ENCODE measurements at places on chromosomes 1 and 21.

DNA sequence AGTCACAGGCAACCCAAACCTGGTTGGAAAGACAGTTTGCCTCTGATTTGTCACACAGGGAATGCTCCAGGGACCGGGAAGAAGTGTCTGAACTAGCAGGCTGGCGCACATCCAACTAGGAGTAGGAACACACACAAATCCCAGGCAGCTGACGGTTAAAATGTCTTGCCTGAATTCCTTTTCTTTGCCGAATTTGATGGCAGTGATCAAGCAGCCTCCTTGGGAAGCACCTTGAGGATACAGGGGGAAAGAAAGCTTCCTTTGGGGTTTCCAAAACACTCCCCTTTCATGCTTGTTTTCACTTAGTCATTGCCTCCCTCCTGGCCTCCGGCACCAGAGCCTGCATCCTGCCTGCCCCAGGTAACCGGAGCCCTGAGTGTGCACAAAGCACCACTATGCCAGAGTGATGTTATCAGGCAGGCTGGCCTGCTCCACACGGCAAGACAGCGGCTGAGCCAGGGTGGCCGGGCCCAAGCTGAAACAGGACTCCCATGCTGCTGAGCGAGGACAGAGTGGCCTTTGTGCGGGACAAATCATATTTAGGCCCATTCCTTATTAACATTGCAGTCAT, 193.8 kb downstream of the LMX1A start:
- DNase-seq: no peak

DNA sequence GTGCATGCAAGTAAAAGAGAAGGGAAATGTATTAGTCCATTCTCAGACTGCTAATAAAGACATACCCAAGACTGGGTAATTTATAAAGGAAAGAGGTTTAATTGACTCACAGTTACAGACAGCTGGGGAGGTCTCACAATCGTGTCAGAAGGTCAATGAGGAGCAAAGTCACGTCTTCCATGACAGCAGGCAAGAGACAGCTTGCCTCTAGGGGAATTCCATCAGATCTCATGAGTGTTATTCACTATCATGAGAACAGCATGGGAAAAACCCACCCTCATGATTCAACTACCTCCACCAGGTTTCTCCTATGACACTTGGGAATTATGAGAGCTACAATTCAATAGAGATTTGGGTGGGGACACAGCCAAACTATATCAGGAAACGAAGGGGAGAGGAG, 8.1 kb downstream of the KRTAP21-3 start:
- no peak for DNase-seq

DNA sequence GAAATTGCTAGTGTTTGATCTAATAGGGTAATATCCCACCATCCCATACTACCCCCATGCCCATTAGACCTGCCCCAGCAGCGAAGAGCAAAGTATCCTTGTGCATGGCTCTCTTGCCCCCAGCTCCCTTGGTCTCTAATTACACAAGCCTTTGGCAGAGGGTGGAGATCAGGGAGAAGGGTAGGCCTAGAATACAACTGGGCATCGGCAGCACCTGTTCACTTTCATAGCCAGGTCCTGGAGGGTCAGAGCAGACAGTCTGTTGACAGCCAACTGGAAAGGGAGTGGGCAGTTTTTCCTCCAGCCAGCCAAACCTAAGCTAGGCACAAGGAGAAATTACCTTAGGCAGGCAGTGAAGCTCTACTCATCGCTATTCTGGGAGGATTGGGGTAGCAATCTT, 2.7 kb upstream of the PIGC start:
- DNase-seq: no peak

DNA sequence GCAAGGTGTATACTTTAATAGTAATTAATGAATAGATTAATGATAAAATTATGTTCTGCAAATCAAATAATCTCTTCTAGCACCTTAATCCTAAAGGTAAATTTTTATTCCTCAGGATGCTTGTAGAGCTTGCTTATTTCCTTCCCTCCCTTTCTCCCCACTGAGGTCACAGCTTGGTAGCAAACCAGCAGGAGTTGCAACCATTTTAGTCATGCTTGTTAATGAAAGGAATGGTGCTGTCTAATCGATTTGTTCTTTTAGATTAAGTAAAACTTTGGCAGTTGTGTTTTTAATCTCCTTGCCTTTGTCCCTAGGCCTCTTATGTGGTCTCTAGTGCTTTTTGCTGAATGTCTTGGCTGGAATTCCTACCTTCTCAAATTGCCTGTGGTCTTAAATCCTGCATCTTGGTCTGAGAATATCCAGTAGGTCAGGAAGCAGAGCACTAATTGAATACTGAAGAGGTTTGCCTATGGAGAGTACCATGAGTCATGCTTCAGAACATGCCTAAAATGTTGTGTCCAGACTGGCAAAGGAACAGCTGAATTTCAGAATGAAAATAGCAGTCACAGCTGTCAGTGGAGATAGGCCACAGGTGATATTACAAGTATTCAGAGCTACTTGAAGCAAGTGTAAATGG, 36.3 kb upstream of the RWDD3 start:
- no peak for DNase-seq

GRCh38 chr1:210292231-210292871, 36.4 kb upstream of the HHAT start:
- peak; percentile 20 for DNase-seq

DNA sequence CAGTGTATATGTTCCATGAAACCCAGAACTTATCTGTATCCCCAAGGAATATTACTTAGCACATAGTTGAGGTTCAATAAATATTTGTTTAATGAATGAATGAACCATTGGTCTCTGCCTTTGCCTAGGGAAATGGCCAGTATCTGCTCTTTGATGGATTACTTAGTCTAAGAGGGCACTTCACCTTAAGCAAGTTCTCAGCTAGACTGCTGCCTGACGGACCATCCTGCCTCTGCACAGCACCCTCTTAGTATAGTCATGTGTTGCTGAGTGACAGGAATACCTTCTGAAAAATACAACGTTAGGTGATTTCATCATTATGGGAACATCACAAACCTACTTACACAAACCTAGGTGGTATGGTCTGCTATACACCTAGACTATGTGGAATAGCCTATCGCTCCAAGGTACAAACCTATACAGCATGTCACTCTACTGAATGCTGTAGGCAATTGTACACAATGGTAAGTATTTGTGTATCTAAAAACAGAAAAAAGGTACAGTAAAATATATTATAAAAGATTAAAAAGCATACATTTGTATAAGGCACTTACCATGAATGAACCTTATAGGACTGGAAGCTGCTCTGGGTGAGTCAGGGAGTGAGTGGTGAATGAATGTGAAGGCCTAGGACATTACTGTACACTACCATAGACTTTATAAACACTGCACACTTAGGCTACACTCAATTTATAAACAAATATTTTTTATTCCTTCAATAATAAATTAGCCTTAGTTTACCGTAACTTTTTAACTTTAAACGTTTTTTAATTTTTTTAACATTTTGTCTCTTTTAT, 83.7 kb upstream of the LRRC8D start:
- no peak for DNase-seq

DNA sequence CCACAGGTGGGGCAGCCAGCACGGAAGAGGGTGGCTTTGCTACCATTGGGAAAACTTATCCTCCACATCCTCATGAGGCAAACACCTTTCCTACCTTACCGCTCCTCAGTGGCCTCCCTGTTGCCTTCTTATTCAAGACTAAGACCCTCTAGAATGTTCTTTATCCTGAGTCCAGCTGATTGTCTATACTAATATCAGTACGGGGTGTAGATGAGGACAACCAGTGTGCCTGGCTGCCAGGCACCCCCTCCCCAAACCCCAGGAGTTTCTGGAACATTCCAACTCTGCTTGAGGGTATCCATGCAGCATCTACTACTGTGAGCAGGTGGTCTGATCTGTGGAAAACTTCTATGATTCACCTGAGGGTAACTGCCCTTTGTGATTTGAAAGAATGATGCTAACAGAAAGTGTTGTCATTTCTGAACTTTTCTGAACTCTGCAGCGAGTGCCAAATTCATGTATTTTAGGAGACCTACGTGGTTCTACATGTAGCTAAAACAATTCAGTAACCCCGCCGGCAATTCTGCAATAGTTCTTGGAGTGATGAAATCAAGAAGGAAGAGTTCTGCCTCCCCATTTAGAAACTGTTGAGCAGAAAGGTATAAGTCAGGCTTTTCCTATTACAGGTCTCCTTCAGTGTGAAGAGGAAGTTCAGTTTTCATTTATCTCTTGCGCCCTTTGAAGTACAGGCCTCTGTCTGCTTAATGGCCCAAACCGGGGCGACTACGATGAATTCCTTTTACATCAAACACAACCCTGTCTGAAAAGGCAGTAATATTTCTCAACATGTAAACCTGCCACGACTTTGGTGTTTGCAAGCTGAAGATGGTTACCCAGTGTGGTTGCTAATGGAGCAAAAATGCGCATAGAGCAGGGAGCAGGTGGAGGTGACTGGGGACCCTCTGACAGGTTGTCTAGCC, 80.4 kb downstream of the RUNX1 start:
- no peak for DNase-seq

GRCh38 chr1:227917081-227917950, 30.4 kb downstream of the WNT9A start:
- DNase-seq: no peak

- DNase-seq: peak; percentile 70
Measured at GRCh38 chr1:48697066-48697707, 79.5 kb downstream of the BEND5 start.

DNA sequence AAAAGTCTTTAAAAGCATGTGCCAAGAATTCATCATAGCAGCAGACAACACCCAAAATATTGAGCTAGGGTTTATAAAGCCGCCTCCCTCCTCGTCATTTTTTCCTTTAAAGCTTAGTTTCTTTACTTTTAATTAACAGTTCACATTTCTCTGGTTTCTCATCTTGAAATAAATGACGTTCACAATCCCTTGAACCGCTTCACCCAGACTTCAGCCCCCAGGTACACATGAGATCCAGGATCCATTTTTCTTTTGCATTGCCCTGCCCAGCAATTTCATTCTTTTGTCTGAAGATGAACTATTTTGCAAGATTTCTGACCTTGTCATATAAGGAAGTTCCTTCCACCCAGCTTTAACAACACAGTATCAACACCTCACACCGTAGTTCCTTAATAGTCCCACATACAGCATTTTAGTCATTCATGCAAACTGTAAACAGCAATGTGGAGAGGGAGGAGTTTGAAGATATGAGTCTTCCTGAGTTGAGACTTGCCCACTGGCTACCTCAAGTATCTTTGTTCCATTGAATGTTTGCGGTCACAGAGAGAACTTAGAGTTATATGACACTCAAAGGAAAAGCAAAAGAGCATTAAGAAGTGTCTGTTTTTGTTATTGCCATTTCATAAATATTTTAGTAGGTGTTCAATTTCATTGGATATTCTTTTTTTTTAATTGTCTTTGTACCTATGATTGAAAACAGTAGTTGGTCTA, 35.3 kb upstream of the CACYBP start:
- DNase-seq: no peak

GRCh38 chr1:160794376-160794775, 1.6 kb upstream of the LY9 start:
- DNase-seq: no peak

- no peak for DNase-seq
Measured at GRCh38 chr1:23436520-23437354, 12.2 kb upstream of the TCEA3 start.

GRCh38 chr1:152112101-152112884, 3.0 kb downstream of the TCHH start:
- DNase-seq: no peak
